ENCODE measurements at places on chromosomes 5 and 9.

DNA sequence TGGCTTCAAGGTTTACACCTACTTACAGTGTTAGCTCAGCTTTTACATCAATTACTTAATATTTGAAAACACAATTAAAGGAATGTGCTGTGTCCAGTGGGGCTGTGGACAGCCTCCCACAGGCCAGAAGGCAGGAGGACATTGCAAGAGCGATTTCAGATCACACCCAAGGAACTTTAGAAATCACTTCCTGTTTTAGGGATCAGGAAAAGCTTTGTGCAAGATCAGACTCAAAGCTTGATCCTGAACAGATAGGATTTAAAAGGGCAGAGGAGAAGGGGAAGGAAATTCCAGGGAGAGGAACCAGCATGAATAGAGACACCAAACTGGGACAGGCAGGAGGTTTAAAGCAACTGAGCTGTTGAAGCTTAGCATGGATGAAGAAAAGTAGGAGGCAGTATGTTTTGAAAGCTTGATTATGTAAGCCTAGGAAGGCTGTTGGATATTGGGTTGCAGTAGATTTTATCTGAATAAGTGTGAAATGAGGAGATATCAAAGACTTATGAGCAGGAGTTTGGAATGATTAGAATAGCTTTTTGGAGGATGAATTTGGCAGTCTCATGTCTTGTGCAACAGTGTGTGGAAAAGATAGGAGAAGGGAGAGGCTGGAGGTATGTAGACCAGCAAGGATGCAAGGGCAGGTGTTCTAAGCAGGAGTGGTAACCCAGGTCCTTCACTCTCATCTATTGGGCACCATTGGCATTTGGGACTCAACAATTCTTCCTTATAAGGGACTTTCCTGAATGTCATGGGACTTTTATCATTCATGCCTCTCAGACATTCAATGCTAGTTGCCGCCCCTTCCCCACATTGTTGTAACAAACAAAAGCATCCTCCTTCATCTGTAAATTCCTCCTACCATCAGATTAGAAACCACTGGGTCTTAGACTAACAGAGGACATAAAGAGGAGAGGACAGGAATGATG lies 123.5 kb downstream of the TARS1 start:
- no peak for DNase-seq

DNA sequence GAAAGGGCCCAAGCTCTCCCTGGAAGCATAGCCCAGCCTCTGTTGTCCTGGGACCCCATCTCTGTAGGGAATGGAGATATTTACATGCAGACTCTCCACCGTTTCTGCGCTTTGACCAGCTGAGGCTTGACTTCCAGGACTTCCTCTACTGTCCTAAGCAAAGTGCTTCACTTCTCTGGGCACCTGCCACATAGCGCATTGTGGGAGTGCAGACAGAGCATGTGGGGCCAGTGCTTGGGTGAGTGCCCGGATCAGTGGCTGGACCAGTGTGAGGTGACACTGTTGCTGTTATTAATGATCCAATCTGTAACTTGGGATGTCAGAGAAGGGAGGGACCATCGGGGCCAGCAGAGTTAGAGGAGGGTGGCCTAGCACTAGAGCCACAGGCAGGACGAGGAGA lies 10.5 kb downstream of the CXCL14 start:
- DNase-seq, result no peak

- no peak for DNase-seq
Measured at GRCh38 chr9:81755721-81756120, 66.4 kb upstream of the TLE1 start.

- DNase-seq, result no peak
Measured at GRCh38 chr9:127808347-127809001, 5.8 kb downstream of the FPGS start.

DNA sequence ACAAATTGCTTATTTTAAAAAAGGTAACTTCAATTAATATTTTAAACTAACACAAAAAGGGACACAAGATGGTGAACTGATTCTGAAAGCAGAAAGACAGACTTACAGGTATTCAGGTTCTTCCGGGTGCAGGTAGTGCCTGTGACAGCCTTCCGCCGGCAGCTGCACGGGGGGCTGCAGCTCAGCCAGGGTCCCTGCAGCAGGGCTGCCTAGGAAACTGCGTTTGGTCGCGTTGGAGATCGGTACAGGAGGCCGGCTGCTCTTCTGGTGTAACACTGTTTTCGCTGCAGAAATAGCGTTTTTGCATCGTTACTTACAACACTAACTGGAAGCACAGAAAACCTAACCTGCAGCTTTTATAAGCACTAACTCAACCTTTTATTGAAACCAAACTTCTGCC lies 80.0 kb downstream of the CAMSAP1 start:
- no peak for DNase-seq

DNA sequence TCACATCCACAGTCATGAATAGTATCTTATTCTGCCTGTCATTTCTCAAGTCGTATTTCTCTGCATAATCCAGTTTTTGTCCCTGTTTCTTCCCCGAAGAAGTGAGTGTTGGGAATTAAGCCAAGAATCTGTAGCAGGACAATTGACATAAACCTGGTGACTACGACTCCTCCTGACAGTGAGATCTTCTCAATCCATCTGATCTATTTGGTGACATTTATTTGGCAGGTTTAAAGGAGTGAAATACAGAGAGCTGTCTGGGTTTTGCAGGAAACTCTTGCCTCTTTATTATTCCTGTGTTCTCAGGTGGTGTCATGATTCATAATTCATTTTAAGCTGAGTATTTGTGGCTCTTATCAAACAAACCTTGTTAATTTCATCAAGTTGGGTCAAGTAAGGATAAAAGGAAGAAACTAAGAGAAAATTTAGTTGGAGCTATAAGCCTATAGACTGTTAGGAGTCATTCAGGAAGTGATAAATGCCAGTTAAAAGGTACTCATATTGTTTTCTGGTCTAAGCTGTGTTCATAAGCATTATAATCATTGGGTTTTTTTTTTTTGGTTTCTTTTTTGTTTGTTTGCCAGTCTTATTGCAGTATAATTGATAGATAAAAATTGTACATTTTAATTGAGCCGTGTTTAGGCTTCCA lies 95.9 kb upstream of the PCSK1 start:
- no peak for DNase-seq

GRCh38 chr5:174733091-174733690 lies 8.8 kb downstream of the MSX2 start:
- DNase-seq, result no peak

GRCh38 chr5:95892784-95893354 lies 68.8 kb downstream of the ELL2 start:
- peak; percentile 31 for DNase-seq

DNA sequence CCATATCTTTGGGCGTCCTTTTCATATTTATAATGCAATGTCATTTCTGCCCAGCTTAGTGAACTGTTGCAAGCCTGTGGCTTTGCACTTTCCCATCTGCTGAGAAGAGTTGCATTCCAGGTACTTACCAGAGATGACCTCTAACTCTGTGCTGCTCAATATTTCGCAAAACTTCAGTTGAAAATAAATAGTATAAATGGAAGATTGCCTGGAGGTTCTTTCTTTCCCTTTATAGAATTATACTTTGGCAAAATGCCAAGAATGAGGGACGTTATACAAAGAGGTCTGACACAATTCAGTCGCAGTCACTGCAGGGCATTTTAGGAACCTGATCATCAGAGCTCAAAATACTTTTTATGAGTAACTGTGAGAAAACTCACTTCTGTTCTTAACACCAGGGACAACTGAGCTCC lies 18.9 kb upstream of the VLDLR start:
- DNase-seq, result peak; percentile 5

GRCh38 chr5:39130716-39131115 lies 56.5 kb upstream of the RICTOR start:
- no peak for DNase-seq

- DNase-seq, result no peak
Measured at GRCh38 chr9:133043449-133044035, 12.7 kb downstream of the GTF3C5 start.

- DNase-seq, result no peak
Measured at GRCh38 chr9:72943844-72944462, 8.9 kb downstream of the ALDH1A1 start.

- DNase-seq, result no peak
Measured at GRCh38 chr9:132019702-132020101, 60.0 kb downstream of the MED27 start.

GRCh38 chr5:168086104-168086610 lies 205.3 kb upstream of the WWC1 start:
- no peak for DNase-seq

DNA sequence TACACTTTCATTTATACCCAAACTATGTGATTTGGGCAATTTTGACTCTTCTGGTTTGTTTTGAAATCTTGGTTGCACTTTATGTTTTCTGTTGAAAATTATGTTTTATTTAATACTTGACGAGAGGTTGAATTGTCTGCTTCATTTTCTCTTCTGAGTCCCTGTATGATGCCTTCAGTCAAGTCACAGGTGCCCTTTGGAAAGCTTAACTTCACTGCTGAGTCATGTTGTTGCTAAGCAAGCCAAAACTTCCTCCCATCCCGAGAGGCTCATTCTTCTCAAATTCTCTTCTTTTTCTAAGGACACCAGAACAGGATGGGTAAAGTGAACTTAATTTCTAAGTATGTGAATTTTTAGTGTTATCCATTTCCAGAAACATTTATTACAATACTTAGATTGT lies 455.3 kb upstream of the PTGER4 start:
- no peak for DNase-seq

- DNase-seq, result no peak
Measured at GRCh38 chr5:85647349-85648127, 970.2 kb upstream of the COX7C start.

DNA sequence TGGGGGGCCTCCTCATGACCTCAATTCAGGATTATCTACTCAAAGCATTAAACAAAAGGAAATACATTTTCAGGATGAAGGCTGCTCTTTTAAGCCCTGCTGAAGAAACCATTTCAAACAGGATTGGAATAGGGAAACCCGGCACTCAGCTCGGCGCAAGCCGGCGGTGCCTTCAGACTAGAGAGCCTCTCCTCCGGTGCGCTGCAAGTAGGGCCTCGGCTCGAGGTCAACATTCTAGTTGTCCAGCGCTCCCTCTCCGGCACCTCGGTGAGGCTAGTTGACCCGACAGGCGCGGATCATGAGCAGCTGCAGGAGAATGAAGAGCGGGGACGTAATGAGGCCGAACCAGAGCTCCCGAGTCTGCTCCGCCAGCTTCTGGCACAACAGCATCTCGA lies 720 bp downstream of the TMEM203 start:
- no peak for DNase-seq

GRCh38 chr5:65050140-65050539 lies 281.4 kb downstream of the CWC27 start:
- DNase-seq, result no peak

DNA sequence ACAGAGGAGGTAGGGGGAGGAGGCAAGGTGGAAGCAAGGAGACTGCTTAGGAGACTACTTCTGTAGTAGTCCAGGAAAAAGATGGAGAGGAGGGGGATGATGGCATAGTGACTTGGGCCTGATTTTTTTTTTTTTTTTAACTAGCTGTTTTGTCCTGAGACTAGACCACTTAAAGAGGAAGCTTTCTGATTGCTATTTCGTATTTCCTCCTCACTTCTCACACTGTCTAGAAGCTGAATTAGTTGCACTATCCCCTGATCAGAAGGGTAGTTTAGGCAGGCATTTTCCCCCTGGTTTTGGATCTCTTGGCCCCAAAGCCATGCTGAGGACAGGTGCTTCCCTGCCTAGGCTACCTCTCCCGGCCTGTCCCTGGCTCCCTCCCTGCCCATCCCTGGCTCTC lies 14.9 kb downstream of the LARP1 start:
- no peak for DNase-seq

DNA sequence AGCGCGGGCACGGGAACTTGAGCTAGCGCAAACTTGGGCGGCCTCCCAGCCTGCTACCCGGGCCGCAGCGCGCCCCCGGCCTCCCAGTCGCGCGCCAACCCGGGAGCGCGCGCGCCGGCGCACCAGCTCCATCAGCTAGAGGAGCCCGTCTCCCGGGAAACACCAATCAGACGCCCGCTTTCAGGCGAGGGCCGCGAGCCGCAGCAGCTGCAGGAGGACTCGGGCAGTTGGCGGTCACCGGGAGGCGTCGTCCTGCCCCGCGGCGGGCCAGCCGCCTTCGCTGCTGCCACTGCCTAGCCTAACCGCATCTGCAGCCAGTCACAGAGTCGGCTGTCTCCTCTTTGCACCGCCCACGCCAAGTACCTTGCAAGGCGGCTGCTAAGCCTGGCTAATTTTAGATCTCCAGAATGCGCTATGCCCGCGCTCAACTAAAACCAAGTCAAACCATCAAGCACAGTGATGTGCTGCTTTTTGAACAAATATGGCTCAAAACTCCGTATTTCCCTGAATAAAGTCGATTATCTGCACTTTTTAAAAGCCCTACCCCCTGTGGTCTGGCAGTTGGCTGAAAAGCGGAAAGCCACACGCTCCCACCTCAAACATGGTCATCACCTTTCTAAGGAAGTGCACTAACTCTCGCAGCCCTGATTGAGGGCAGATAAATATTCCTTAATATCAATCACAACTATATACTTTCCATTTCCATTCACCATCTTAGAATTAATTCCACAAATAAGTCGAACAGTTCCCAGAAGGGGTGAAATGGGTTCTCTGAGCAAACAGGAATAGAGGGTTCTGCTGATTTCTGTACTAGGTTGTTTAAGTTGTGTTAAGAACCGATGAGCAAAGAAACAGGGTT lies 221.8 kb downstream of the MEF2C start:
- DNase-seq, result peak; percentile 90

DNA sequence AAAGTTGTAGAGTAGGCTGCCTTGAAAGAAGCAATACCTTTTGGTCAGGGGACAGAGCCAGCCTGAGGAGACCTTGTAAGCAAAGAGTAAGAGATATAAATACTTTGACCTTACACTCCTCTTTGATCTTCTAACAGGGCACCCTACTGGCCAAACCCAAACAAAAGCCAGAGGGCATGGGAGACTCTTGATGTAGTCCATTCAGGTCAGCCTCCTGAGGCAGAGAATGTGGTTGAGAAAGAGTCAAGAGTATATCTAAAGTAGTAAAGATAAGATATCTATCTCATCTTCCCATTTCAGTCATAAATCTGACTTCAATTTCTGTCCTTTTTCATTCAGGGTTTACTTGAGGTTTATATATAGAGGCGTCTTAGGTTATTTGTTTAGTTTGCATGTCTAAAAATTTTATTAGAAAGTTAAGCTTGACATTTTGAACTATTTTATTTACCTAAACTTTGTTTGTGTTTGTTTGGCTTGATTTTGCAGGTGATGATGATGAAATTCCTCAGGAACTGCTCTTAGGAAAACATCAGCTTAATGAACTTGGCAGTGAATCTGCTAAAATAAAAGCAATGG lies 125.7 kb downstream of the NIPBL start:
- DNase-seq, result no peak

DNA sequence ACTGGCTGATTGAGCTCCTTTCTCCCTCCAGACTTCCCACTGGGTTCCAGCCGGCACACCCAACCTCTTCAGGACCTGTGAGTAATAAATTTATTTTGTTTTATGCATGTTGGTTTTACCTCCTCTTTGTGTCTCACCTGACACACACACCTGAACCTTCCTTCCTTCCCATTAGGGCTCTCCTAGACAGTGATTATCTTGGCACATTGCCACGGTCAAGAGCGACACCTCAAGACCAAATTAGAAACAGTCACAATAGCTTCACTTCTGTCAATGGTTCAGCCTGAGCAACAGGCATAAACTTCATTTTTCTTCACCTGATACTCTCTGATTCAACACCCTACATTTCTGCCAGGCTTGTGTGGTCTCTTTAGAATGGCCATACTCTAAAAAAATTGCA lies 296.3 kb upstream of the SMARCA2 start:
- DNase-seq, result no peak

- no peak for DNase-seq
Measured at GRCh38 chr5:43221502-43221901, 29.5 kb downstream of the NIM1K start.

GRCh38 chr5:171852255-171852681 lies 66.7 kb downstream of the SMIM23 start:
- no peak for DNase-seq

Data from KBM-7 (cell line).